ENCODE measurements at places on chromosomes 7 and 10.

- DNase-seq, result no peak
Measured at GRCh38 chr7:151279868-151280267, 31.4 kb upstream of the SMARCD3 start.

GRCh38 chr10:2734603-2735002, 332.7 kb upstream of the PFKP start:
- DNase-seq, result no peak

DNA sequence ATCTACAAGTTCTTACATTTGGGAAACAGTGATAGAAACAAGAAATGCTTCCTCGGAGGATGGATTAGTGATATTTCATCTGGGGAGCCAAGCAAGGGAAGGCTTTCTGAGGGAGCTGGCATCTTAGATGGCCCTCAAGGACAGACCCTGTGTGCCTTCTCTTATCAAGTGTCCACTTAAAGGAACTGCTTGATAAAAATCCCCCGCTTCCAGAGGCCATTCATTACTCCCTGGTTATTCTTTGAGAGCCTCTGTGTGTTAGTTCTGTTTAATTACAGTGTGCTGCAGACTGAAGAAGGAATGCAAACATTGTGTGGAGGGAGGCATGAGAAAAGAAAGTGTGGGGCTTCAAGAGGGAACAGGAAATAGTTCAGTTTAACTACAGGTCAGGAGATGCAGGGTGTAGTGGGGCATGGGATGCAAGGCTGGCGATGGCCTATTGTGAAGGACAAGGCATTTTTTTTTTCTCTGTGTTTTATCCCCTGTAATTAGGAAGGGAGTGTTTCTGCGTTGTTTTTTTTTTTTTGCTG, 145.4 kb downstream of the SNX10 start:
- DNase-seq, result peak; percentile 10

DNA sequence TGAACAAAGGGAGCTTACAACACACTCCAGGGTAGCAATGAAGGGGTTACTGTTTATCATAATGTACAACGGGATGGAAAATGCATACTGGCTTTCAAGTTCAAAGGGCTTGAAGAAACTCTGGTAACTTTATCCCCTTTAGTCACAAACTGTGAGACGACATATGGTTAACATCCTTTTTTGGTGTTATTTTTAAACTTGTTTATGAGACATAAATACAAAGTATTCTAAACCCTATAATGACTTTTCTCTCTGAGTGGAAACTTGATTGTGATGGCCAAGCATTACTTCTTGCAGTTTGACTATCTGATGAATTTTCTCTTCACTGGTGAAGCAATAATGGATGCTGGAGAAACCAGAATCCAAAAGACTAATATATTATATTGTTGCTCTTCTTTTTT, 62.0 kb upstream of the SEMA3A start:
- DNase-seq, result no peak

GRCh38 chr7:76252021-76252420, 50.3 kb downstream of the SRRM3 start:
- DNase-seq, result no peak

- no peak for DNase-seq
Measured at GRCh38 chr7:43465581-43466554, 117.0 kb upstream of the STK17A start.

GRCh38 chr7:27973625-27974024, 207.0 kb downstream of the JAZF1 start:
- no peak for DNase-seq

DNA sequence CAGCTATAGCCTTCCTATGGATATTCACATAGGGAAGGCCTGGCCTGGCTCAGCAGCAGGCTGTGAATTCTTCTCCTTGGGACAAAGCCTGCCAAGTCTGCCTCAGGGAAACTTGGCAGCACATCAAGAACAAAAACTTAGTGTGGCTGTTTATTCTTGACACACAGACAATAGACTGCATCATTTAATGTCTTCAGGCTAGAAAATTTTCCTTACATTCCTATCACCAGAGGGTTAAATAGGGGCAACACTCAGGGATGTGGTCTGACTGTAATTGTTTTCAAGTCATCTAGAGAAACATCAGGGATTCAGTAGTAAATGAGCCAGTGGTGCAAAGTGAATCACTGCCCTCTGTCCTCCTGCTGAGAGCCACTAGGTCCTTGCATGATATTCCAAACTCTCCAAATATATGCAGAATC, 137.3 kb downstream of the SEMA3C start:
- DNase-seq, result no peak

DNA sequence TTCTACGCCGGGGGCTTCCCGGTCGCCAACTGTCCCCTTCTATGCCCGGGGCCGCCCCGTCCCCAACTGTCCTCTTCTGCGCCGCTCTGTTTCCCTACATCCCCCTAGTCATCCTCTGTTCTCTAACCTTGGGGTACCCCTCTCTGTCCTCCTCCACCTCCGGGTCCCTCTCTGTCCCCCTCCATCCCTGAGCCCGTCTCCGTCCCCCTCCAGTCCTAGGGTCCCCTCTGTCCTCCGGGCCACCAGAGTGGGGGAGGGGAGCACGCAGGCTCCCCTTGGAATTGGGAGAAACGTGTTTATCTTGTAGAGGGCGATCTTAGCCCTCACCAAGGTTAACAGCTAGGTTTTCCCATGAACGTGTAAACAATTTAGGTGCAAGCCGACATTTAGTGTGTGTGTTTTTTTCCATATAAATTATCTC, 852 bp upstream of the KLF6 start:
- no peak for DNase-seq

DNA sequence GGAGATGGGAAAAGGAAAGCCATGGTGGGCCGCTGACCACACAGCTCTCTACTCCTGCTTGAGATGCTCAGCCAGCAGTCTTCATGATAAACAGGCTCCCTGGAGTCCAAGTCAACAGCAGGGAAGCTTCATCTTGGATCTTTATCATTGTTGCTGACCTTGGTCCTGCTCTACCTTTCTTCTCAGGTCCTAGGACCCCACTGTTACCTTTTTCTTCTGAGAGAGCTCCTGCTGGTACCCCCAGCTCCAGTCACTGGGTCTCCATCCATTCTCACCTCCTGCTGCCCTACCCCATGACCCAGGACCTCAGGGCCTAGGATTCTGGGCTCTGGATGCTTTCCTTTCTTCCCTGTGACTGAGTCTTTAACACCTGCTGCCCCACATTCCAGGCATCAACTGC, 5.2 kb upstream of the CRTAC1 start:
- DNase-seq, result no peak

DNA sequence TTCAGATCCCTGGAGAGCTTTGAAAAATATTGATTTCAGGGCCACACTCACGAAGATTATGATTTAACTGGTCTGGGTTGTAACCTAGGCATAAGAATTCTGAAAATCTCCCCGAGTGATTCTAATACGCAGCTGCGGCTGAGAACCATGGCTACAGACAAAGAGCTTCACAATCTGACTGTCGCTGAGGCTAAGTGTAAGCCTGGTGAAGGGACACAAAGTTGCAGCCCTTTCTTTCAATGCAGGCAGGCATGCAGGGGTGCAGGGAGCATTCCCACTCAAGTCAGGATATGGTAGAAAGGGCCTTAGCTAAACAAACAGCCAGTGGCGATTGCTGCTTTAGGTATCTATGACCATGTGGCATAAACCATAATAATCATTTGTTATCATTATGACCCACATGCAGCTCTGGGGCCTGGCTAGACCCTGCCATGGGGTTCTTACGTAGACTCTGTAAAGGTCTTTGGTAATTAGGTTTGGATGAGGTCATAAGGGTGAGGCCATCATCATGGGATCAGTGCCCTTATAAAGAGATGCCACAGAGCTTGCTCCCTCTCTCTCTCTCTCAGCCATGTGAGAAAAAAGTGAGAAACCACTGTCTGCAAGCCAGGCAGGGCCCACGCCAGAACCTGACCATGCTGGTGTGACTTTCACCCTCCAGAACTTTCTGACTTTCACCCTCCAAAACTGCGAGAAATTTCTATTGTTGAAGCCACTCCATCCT, 88.4 kb upstream of the LANCL2 start:
- no peak for DNase-seq

DNA sequence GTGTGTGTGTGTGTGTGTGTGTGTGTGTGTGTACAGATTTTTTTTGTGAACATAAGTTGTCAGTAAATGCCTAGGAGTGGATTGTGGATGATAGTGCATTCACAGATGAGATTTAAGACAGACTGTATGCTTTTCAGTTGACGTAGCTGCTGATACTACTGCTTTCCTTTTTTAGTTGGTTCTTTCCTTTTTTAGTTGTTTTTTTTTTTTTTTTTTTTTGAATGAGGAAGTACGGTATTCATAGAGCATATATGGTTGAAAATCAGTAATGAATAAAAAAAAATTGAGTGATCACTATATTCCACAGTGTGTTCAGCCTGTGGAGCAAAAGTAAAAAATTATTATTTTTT, 80.5 kb downstream of the RBM33 start:
- DNase-seq, result no peak

Data from SHP77 treated with DMSO at 0.1 percent for 48 hours (cell line).